ENCODE measurements at places on chromosomes 2 and 18.

DNA sequence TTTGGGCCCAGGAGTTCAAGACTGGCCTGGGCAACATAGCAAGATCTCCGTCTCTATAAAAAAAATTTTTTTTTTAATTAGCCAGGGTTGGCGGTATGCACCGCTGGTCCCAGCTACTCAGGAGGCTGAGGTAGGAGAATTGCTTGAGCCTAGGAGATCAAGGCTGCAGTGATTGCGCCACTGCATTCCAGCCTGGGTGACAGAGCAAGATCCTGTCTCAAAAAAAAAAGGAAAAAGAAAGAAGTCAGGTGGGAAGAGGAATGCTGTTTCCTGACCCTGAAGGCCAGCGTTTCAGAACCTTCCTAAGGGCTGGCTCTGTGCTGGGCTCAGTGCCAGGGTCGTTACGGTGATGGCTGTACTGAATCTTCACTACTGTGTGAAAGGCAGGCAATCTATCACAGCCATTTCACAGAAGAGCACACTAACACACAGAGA, 35.0 kb upstream of the AGAP1 start:
- no peak for DNase-seq

GRCh38 chr2:38997781-38998180, 108.1 kb downstream of the ARHGEF33 start:
- peak; percentile 59 for DNase-seq

- no peak for DNase-seq
Measured at GRCh38 chr2:28389399-28390240, 3.0 kb upstream of the FOSL2 start.

GRCh38 chr2:30653847-30654246, 153.4 kb downstream of the CAPN13 start:
- DNase-seq, result no peak

- DNase-seq, result no peak
Measured at GRCh38 chr18:21459706-21460286, 140.7 kb downstream of the ESCO1 start.

- DNase-seq, result no peak
Measured at GRCh38 chr2:23694058-23695045, 232.6 kb downstream of the ATAD2B start.

DNA sequence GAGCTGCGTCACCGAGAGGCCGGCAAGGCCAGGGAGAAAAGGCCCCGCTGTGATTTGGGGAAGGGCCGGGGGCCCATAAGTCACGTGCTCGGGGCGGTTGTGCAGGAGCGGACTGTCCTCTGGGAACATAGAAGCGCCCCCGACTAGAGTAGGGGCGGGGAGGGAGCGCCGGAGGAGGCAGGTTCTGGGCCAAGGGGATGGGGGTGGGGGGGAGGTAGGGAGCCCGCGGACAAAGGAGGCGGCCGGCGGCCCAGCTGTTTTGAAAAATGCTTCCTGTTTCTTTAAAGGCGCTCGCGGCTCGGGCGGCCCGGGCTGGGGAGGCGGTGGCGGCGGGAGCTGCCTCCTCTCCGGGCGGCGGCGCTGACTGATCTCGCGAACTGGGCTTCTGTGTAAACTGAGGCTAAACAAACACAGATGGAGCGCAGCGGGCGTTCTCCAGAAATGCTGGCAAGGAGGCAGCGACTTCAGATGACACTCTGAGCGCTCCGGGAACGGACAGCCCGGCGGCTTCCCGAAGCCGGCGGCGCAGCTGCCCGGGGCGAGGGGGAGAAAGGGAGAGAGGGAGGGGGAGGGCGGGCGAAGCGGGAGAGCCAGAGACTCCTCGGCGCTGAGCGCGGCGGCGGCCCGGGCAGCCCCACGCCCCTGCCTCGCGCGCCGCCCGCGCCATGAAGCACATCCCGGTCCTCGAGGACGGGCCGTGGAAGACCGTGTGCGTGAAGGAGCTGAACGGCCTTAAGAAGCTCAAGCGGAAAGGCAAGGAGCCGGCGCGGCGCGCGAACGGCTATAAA, at the start of gene ATOH8:
ATOH8 (plus strand) TSS at position 467 of the 788 bp plus-strand sequence; CDS start at position 666, 199 bp downstream.
- peak; percentile 81 for DNase-seq

- DNase-seq, result no peak
Measured at GRCh38 chr18:31657823-31658669, 26.3 kb downstream of the B4GALT6 start.

DNA sequence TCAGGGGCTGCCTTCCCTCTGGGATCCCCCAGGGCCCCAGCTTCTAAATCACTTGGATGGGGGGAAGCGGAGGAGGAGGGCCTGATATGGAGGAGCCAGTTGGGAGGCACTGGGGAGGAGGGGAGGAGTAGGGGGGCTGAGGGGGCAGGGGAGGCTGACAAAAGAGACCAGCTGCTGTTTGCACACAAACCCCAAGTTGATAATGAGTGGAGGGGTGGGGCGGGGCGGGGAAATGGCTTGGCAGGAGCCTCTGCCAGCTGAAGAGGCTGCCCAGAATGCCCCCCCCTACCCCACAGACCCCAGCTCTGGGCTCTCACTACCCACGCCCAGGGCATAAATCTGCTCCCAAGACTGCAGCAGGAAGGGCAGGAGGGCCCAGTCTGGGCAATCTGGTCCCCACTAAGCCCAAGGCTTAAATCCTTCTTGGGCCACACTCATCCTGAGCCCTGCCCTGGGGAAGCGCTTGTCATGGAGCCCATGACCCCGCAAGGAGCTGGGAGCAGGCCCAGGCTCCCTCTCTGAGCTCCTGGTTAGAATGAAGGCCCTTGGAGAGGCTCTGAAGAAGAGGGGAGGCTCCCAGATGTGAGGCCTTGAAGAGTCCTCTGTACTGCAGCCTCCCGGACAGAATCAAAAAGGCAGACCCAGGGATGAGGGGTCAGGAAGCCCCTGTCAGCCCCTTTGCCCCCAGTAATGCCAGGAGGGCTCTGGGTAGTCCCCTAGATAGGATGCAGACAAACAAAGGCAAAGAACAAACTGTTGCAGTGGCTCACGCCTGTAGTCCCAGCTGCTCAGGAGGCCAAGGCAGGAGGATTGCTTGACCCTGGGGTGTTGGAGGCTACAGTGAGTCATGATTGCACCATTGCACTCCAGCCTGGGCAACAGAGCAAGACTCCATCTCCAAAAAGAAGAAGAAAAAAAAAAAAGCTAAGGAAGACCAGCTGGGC, 24.8 kb upstream of the PTMA start:
- no peak for DNase-seq

- DNase-seq, result no peak
Measured at GRCh38 chr18:35050705-35051195, 9.5 kb downstream of the MAPRE2 start.

DNA sequence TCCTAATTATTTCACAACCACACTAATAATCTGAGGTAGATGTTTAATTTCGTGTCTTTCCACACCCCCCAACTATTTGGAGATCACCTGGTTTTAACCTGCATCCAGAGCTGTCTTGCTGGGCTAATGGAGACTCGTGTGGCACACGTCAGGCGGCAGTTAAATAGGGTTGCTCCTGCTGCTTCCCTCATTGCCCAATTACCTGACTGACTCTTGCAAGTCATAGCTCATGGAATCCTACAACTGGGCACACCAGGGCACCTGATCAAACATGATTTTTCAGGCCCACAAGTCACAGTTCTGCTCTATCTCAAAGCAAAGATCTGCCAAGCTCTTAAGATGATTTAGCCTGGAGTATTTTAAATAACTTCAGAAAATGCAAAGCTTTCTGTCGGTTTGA, 1430.4 kb upstream of the ACVR2A start:
- DNase-seq, result no peak

GRCh38 chr2:126655500-126656430, at the start of gene GYPC:
Gene GYPC, plus strand, starts transcription at chr2:126656158. Its CDS starts 106 bp downstream, at chr2:126656264.
- no peak for DNase-seq

DNA sequence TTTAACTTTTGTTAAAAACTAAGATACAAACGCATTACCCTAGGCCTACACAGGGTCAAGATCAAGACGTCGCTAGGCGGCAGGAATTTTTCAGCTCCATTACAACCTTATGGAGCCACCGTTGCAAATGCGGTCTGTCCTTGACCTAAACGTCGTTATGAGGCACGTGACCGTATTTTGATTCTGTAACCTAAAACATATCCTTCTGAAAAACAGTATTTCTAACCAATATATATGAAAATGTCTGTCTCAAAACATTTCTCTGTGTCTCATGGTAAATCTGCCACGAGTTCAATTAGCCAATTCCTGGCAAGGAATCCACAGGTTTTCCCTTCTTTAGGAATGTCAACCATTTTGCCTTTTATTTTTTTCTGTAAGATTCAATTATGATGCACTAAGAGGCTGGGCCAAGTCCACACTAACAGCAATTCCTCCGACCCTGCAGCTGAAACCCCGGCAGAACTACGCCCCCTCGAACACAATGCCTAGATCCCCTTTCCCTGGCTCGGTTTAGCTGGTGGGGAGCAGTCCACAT, 1.7 kb downstream of the RTN4 start:
- no peak for DNase-seq

GRCh38 chr18:24914685-24915084, 437.3 kb downstream of the ZNF521 start:
- DNase-seq, result no peak

DNA sequence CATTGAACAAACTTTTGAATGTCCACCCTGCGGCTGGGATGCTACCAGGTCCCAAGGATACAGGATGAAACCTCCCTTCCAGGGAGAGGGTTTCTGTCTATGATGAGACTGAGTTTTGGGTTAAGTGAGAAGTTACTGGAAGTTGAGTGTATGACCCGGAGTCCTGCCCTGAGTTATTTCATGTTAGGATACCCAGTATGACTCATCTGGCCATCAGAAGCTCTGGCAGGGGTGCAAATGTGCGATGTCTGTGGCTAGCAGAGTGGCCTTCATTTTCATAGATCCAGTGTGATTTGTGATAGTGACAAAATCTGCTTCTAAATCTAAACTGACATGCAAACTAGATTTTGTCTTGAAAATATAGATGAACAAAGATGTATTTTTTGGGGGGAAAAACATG, 55.3 kb downstream of the KCTD1 start:
- no peak for DNase-seq

DNA sequence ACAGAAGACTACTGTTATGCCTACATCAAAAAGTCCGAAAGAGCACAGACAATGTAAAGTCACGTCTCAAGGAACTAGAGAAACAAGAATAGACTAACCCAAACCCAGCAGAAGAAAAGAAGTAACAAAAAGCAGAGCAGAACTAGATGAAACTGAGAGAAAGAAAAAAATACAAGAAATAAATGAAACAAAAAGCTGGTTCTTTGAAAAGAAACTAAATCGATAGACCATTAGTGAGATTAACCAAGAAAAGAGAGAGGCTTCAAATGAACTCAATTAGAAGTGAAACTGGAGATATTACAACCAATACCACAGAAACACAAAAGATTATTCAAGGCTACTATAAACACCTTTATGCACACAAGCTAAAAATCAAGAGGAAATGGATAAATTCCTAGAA, 271.8 kb downstream of the MBD2 start:
- DNase-seq, result no peak

- DNase-seq, result no peak
Measured at GRCh38 chr18:50620319-50620718, 60.4 kb downstream of the MAPK4 start.

DNA sequence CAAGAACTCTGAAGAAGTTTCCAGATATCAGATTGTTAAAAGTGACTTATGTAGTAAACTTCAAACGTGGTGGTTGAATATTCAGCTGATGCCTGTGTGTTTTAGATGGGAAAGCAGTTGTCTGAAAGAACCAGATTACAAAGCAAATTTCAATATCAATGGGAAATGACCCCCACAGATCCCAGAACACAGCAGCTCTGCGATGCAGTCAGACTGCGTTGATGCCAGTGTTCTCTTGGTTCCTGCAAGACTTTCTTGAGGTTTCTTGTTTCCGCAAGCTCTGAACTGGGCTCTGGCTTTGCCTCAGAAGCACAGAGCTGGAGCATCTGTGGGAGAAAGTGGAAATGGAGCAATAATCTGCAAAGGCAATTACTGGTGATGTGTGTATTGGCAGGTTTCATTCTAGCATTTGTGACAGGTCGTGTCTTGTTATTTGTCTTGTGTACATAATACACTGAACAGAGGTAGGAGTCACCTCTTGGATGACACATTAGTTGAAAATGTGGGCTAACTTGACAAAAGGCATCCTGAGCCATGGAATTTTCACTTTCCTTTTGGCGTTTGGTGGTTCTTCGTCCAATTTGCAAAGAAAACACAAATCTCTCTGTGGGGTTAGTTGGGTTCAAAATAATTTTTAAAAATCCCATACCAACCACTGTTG, 10.8 kb upstream of the LYPD6B start:
- peak; percentile 46 for DNase-seq

DNA sequence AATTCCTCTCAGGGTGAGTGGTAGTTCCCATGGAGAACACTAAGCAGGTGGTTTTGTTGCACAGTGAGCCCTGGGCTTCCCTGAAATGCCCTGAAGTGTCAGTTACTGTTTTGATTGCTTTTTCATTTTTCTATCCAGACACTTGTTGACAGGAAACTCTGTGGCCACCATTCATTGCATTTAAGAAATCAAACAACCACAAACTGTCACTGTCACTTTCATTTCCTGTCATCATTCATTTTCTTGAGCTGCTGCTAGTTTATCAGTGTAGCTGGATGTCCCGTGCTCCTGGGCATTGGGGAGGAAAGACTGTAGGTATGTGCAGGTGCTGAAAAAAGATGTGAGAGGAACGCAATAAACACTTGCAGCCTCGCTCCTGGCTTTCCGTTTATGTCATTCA, 891.6 kb upstream of the ZEB2 start:
- DNase-seq, result no peak

GRCh38 chr18:56443166-56443907, 195.1 kb downstream of the TXNL1 start:
- DNase-seq, result no peak

DNA sequence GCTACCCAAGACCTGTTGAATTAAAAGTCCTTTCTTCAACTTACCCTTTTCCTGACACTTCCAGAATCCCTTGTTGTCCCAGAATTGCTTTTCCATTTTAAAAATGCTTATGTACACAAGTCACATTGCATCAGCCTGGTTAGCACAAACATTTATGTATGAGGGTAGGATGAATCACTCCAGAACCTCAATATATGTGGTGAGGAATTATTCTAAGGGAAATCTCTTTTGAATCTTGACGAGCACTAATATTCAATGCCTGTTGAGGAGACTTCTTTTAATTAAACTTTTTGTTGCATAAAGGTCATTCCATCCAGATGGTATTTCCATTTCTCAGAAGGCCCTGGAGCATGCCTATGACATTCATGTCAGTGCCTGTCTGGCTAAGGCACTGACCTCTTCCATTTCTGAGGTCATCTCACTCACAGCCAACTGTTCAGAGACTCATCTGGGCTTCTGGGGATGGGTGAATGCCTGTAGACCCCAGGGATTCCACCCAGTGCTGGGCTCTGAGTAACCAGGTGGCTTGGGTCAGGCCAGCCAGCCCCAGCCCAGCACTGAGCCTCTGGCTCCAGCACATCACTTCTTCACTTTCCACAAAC, 28.2 kb downstream of the ACMSD start:
- no peak for DNase-seq

DNA sequence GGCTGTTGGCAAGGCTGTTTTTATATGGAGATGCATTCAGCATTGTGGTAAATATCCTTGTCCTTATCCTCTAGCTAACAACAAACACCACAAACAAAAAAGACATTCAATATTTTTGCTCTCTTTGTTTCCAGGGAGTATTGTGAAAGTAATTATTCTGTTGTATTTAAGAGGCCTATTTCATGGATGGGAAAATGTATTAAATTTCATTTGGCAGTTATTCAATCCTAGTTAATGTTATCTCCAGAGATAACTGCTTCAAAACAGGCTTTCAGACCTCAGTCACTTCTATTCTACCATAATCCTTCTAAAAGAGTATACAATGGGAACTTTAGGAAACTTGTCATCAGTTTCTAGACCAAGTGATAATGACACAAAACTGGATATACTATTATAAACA, 280.5 kb upstream of the CCDC68 start:
- DNase-seq, result no peak

All from SJSA1 (cell line).